ENCODE measurements at places on chromosomes 16 and 17.

DNA sequence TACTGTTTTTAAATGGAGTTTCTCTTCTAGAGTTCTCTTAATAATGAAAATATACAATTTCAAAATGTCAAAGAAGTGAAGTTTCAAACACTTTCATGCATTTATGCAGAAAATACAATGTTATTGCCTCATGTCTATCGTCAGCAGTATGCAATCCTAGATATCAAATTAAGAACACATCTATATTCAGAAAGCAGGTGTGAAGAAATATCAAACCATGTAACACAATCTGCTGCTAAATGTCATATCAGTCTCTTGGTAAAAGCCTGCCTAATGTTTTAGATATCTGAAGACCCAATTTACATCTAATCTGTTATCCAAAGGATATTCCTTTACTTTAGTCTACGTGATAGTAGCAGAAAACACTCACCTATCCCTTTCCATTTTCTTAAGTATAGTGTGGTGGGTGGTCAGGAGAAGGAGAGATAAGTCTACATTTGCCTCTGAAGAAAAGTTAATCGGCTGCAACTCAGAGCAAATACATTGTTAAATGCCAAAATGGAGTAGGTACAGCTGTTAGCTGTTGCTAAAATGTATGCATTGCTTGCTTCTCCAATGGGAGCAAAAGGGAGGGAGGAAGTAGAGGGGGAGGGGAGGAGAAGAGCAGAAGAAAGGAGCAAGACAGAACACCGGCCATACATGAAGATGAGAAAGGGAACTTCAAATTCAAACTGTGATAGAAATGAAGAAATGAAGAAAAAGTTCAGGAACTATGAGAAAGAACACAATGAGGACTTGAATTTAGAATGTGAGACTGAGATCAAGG is 64.9 kb downstream of the ITFG1 start:
- no peak for DNase-seq

DNA sequence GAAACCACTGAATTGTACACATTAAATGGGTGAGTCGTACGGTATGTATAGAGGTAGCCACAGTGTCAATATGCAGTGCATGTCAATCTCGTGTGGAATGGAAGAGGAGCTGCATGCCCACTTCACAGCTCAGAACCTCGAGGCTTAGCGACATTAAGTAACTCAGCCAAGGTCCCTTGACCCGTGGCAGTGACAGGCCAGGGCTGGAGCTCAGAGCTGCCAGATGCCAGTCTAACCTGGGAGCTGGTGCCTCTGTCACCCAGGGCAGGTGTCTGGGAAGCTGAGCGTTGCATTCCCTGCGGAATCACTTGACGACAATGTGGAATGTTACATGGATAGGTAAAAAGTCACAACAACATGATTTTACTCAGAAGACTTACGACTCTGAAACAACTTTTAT is 298.1 kb downstream of the FOXL1 start:
- no peak for DNase-seq

GRCh38 chr16:78461496-78462287 is 362.2 kb downstream of the WWOX start:
- DNase-seq, result no peak

GRCh38 chr16:85698935-85699558 is 10.3 kb upstream of the GINS2 start:
- DNase-seq, result no peak

DNA sequence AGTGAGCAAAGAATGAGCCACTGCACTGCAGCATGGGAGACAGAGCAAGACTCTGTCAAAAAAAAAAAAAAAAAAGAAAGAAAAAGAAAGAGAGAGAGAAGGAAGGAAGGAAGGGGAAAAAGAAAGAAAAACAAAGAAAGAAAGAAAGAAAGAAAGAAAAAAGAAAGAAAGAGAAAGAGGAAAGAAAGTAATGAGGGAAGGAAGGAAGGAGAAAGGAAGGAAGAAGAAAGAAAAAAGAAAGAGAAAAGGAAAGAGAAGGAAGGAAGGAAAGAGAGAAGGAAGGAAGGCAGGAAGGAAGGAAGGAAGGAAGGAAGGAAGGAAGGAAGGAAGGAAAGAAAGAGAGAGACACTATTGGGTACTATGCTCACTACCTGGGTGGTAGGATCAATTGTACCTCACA is 122.2 kb upstream of the ERCC4 start:
- DNase-seq, result no peak

DNA sequence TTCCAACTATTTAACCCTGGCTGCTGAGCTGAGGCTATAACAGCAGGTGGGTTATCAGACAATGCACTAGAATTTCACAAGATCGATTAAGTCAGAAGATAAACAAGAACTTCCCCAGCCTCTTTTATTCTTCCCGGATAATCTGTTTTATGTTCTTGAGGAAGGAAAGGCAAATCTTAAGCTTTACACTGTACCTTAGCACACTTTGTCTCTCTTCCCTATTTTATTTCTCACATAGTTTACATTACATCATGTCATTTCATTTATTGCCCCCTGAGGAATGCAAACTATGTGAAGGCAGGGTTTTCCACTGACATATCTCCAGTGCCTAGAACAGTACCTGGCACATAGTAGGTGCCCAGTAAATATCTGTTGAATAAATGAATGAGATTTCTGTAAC is 139.6 kb downstream of the SKAP1 start:
- no peak for DNase-seq

DNA sequence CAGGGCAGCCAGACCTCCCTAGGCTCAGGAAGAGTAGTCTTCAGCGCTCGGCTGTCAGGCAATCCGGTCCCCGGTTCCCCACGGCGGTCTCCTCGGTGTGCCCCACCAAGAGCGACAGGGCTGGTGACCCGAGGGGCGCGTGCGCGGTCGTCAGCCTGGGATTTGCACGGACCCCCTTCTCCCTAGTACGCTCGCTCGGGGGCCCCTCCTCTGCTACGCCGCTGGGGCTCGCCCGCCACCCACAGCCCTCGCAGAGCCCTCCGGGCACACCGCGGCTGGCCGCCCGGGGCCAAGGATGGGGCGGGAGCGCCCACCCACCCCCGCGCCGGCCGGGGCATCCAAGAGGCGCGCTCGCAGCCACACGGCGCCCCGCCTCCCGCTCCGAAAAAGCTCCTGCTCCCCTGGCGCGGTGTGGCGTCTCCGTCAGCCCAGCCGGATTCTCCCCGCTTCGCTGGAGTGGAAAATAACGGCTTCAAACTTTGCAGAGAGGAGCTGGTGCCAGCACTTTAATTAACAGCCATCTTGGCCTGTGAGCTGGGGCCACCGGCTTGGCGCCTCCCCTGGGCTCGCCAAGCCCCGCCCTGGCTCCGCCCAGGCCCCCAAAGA is 2.1 kb upstream of the C1QL1 start:
- DNase-seq, result peak; percentile 65
